ENCODE measurements at places on chromosomes 6 and 20.

DNA sequence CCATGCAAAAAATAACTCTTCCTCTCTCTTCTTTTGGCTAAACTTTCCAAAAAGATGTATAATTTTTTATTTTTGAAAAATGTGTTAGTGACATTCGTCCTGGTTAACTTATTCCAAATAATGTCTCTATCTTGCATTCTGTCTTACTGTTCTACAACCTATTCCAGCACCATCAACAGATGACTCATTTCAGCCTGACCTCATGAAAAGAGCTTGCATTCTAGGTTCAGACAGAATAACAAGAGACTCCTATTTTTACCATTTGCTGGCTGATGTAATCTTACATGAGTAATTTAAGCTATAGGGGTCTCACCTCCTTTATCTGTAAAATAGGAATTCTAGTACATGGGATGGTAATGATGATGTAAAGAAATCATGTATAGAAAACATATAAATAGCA is 109.0 kb downstream of the FUT9 start:
- no peak for DNase-seq

GRCh38 chr6:134389129-134389528 is 71.2 kb upstream of the SGK1 start:
- DNase-seq: no peak

GRCh38 chr6:144008120-144008811 is at the start of gene PLAGL1:
TSS of gene PLAGL1 (minus strand) at chr6:144008259. CDS start at chr6:143948136, 60,123 bp downstream.
- DNase-seq: peak; percentile 5

GRCh38 chr6:15574023-15574422 is 88.8 kb downstream of the DTNBP1 start:
- no peak for DNase-seq

DNA sequence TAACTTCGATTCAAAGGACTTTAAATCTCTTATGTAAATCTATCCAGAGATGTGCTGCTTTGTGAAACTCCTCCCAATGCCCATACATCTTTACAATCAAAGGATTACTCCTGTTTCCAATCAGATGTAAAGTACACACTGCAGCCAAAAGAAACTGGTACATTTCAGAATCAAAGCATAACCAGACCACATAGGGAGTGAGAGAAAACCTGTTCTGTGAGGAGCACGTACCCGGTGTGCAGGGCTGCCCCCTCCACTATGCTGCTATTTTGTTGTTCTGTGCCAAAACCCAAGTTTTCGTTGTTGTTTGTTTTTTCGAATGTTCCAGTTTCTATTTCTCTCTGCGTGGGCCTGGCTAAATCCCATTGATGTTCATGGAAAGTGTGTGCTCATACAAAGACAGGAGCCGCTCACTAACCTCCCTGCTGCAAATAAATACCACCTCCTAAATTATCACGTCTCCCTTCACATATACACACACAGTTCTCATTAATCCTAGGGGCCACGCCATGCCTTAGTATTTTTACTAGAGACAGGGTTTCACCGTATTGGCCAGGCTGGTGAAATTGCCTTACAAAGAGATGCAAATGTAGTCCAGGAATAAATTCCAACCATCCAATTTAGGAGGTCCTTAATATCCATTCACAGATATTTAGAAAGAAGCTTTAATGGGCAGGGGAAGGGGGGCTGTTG is 52.9 kb downstream of the ATP9A start:
- DNase-seq: no peak

DNA sequence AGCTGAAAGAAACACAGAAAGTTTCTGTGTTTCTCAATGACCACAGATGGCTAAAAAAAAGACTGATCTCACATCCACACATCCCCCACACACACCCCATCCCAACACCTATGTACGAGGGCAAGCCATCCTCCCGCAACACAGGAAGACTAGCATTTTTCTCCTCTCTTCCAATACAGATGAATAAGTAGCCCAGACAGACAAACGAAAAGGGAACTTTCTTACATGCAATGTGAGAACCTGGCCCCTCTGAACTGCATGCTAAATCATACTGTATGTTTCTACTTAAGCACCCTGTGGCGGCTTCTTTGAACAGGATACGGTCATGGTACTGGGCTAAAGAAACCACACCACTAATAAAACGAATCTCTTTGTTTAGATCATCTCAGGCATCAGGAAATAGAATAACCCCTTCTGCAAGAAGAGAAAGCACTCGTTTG is 116.2 kb downstream of the GMDS start:
- DNase-seq: no peak

DNA sequence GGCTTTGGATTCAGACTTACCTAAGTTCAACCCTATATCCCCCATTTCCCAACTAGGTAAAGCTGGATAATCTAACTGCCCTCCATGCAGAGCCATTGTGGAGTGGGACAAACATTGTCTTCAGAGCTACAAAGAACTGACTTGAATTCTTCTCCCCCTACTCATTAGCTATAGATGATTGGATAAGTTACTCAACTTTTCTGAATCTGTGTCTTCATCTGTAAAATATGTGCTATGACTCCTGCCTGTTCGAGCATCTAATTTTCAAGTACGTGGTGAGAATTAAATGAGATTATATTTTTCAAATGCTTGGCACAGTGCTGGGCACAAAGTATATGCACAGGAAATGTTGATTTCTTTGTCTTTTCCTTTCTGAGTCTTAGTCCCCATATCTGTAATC is 240.3 kb upstream of the TCF21 start:
- DNase-seq: no peak

GRCh38 chr6:22251348-22251747 is 45.5 kb downstream of the PRL start:
- no peak for DNase-seq

DNA sequence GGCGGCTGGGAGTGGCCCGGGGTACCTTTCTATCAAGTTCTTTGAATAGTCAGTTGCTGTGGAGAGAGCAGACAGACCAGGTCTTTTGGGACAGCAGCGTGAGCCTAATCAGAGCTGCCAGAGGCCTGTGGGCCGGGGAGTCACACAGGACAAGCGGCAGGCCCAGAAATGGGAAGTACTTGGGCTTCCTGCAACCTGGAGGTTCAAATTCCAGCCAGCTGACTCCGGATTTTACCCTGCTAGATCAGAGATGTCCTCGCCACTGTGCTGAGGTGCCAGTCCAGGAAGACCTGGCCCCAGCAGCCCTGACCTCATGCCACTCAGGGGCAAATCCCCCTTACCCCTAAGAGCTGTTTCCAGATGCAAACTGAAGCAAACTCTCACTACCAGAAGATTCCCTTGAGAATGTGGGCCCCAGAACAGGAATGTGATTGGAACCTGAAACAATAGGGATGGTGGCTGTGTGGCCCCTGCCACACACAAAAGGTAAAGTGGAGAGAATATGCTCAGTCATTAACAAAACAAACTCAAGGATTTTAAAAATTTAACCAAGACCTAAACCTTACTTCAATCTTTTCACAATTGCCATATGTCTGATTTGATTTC is 9.7 kb downstream of the BEND3 start:
- DNase-seq: no peak

GRCh38 chr20:43388268-43389002 is 69.3 kb upstream of the SRSF6 start:
- DNase-seq: no peak

DNA sequence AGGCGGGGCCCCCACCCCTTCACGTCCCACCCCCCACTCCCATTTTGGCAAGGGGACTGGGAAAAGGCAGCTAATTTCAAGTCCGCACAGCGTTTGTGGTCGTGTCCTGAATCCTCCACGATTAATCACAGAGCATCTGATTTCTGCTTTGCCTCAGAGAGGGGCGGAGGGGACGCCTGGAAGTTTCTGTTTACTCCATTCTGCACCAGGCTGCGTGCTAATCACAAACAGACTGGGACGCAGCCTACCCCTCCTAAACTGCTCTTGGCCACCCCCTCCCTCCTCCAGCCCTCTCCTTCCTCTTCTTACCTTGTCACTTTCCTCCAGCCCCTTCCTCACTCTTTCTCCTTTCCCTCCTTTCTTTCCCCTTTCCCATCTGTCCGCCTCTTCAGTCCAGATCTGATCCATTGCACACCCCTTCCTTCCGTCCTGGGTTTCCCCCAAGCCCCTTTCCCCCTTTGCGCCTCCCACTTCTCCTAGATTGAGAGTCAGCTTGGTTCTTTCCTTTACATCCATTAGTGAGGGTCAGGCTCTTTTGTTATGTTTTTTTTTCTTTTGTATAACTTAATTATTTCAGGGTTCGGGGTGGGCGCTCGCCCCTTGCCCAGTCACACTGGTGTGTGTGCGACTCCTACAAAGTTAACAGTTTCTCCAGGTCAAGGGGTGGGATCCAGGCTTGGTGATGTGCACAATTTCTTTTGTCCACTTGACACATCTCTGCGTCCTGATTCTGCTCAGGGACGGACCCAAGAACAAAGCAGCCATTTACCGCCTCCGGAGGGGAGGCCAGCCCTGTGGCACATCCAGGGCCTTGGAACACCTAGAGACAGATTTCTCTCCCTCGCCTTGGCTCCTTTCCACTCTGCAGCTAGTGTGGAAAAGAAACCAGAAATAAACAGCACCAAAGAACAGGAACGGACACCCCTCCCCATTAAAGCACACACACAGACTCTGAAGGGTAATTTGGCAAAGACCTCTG is 520 bp upstream of the RIPOR3 start:
- no peak for DNase-seq

GRCh38 chr6:41672816-41673703 is 34.8 kb downstream of the MDFI start:
- no peak for DNase-seq

DNA sequence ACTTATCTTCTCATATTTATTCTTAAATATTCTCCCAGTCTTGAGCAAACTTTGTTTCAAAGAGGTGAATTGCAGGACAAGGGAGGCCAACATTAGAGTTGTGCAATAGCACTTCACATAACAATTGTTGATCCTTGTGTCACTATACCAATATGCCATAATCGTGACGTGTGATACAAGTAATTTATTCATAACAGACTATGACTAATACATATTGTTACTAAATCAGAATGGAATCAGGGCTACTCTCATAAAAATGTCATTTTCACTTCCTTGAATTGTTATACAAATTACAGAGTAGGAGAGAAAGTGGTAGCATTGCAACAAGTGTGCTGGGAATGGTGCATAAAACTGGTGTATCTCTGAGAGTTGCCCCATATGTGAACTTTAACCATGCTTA is 37.2 kb upstream of the PLCB1 start:
- no peak for DNase-seq

- no peak for DNase-seq
These were observed 35.5 kb downstream of the BANF2 start for GRCh38 chr20:17735206-17735804.

GRCh38 chr20:38159566-38159956 is 5.5 kb downstream of the TGM2 start:
- DNase-seq: no peak

DNA sequence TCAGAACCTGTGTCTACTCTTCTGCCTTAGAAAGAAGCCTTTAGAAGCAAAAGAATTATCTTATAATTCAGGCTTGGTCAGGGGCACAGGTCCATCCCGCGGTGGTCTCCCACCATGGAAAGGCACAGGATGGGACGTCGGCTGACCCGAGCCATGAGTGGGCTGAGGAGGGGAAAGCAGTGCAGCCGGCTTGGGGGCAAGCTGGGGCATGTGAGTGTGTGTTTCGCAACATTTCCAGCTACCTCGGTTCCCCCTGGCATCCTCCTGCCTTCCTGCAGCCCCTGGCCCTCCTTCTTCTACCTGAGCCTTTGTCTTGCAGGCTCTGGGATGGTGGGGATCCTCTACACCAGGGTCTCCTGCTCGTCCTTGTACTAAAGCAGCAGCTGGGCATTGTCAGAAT is 29.1 kb upstream of the FOXC1 start:
- DNase-seq: no peak

DNA sequence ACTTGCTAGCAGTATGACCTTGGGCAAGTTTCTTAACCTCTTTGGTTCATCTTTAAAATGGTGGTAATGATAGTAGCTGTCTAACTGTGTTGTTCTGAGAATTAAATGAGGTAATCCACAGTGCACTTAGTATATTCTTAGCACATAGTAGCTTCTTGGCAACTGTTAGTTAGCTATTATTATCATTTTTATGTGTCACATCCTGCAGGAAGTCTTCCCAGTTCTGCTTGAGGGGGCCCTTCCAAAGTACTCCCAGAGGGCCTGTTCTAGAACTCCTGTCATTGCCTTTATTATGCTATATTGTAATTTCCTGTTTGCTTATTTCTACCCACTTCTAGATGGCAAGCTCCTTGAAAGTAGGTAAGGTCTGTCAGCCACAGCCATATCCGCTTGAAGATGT is 30.6 kb downstream of the ANKS1A start:
- no peak for DNase-seq

- no peak for DNase-seq
These were observed 270.4 kb upstream of the SGK1 start for GRCh38 chr6:134588267-134588666.

DNA sequence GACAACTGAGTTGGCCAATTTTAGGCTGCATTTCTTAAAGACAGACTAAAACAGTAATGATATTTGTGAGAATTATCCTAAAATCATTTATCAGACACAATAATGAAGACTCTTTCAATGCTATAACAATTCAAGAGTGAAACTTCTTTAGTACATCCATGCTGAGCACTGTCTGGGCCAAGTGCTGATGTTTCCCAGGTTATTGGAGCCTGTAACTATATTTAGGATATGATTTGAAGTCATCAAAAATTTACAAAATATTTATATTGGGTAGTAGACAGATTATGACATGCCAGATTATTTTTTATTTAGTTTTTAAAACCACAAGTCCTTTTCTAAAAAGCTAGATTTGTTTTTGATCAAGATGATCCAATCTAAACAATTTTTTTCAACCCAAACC is 45.1 kb downstream of the FHL5 start:
- no peak for DNase-seq

DNA sequence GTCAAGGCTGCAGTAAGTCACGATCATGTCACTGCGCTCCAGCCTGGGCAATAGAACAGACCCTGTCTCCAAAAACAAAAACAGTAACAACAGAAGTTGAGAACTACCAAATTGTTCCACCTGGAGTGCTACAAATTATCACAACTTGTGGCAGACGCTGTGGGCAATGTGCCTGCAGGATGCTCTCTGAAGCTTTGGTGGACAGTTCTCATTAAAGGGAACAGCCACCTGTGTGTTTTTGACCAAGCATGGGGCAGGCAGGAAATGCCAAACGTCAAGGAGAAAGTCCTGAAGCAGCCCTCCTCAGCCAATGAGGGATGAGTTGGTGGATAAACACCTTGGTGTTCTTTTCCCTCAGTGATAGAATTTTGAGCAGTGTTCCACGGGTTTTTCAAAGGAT is 15.8 kb downstream of the COX4I2 start:
- DNase-seq: no peak

- DNase-seq: no peak
These were observed 45.6 kb downstream of the EYA4 start for GRCh38 chr6:133286765-133287164.

- DNase-seq: no peak
These were observed 44.2 kb downstream of the PHACTR3 start for GRCh38 chr20:59648466-59649070.
